Breast epithelium (tissue), 4 donors: ENCODE measurements at places on chromosomes 11 and 22. TPM values are rescaled to one million over a fixed set of nuclear protein-coding genes. Genes with fewer than 3 reads are reported as not detected.

Gene RBFOX2
- 63.4 TPM for total RNA-seq

Gene FOLR2
- 5.2 TPM for total RNA-seq

Gene PRDM11
- total RNA-seq: 10.8 TPM

Gene RTN4RL2
- 0.32 TPM for total RNA-seq

Gene MFRP
- not detected for total RNA-seq

Gene SYT8
- total RNA-seq: 10.7 TPM

Gene IZUMO1R
- total RNA-seq: not detected

Gene ACRV1
- 0.29 TPM for total RNA-seq
